H1 (cell line): ENCODE measurements at places on chromosomes 5 and 9. TPM values are rescaled to one million over a fixed set of nuclear protein-coding genes. Genes with fewer than 3 reads are reported as not detected.

Gene PCDHGB1
- 2.8 and 3.9 TPM in 2 replicates for total RNA-seq

Gene PHF19
- total RNA-seq, result 30.2 and 31.8 TPM in 2 replicates

Gene CEL
- 2.5 and 3.4 TPM in 2 replicates for total RNA-seq

Gene PTPA
- 145 and 156 TPM in 2 replicates for total RNA-seq

GRCh38 chr9:37309136-37309535 is 113.4 kb upstream of the GRHPR start:
- no peaks in the 10 kb centered on the region for H3K27me3 ChIP-seq
- no peak for DNase-seq
- no peaks in the 10 kb centered on the region for H3K36me3 ChIP-seq
- no peak overlapping the region for H3K27ac ChIP-seq

- H3K27me3 ChIP-seq, result no peaks in the 10 kb centered on the region
- H3K27ac ChIP-seq, result no peak overlapping the region
- H3K4me3 ChIP-seq, result no peak overlapping the region
- H3K4me1 ChIP-seq, result no peaks in the 10 kb centered on the region
- no peaks in the 10 kb centered on the region for H3K36me3 ChIP-seq
- DNase-seq, result no peak
Measured at GRCh38 chr9:22052376-22052945, 43.4 kb upstream of the CDKN2B start.

GRCh38 chr5:160537116-160537515 is 115.5 kb downstream of the PTTG1 start:
- H3K4me1 ChIP-seq, result 0 out of 2 replicates have a peak, but pooled peaks cover 3% of the 10 kb centered on the region
- DNase-seq, result no peak
- no peak overlapping the region for H3K4me3 ChIP-seq
- H3K27ac ChIP-seq, result no peak overlapping the region
- no peaks in the 10 kb centered on the region for H3K27me3 ChIP-seq
- H3K36me3 ChIP-seq, result no peaks in the 10 kb centered on the region

- no peaks in the 10 kb centered on the region for H3K27me3 ChIP-seq
- no peaks in the 10 kb centered on the region for H3K4me1 ChIP-seq
- DNase-seq, result no peak
- H3K27ac ChIP-seq, result no peak overlapping the region
Measured at GRCh38 chr5:5432020-5432707, 9.7 kb downstream of the ICE1 start.

- H3K27me3 ChIP-seq, result no peaks in the 10 kb centered on the region
- no peak overlapping the region for H3K27ac ChIP-seq
Measured at GRCh38 chr9:83630938-83631457, 8.1 kb downstream of the IDNK start.

DNA sequence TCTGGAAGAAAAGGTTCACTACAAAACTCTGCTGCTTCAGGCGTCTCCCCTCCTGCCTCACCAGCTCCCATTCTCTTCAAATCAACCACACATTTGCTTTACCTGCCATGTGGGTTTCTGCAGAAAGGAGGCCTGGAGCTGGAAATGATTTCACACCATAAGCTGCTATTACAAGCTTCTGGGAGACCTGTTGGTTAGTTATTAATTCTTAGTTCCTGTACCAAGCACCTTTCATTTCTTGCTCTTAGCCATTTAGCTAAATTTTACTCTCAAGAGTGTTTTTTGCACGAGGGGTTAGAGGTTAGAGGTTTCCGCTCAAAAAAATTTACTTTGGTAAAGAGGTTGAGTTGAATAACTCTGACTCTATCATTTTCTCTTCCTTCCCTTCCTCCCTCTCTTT is 70.3 kb downstream of the MAP1B start:
- peaks cover 2% of the 10 kb centered on the region for H3K4me1 ChIP-seq
- H3K36me3 ChIP-seq, result no peaks in the 10 kb centered on the region
- H3K4me3 ChIP-seq, result no peak overlapping the region

DNA sequence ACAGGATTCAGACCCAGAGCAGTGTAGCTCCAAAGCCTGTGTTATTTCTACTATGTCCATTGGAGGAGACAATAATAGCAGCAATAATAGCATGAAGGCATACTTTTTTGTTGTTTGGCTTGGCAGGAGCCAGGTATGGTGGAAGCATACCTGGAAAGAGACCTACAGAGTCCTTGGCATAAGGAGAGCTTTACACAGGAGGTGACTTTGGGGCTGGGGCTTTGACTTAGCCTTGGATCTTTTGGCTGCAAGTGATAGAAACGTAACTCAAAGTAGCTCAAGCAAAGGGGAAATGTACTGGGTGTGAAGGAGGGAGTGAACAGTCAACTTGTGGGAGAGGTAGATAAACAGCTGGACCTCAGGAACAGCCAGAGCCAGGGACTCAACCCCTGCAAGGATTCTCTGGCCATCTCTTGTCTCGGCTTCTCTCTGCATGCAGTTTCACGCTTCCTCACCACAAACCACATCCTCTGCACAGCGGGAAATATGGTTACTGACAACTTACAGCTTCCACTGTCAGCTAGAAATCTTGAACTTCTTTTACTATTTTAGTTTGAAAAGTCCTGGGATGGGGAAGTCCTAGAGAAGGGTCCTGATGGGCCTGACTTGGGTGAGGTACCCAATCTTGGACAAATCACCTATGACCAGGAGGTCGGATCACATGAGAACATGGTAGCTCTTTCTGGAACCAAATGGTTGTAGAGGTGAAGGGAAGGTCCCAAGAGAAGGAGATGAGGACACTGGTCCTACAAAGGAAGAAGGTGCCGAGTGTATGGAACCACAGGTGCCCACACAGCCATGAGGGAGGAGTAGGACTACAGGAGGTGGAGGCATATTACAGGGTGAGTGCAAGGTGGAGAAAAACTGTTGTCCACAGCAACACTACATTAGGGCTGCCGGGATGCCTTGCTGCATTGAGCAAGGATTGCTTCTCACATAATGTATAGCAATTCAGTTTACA is 47.0 kb upstream of the TGFBR1 start:
- no peaks in the 10 kb centered on the region for H3K36me3 ChIP-seq
- H3K27ac ChIP-seq, result no peak overlapping the region
- H3K4me3 ChIP-seq, result no peak overlapping the region

- H3K27me3 ChIP-seq, result no peaks in the 10 kb centered on the region
- H3K27ac ChIP-seq, result no peak overlapping the region
- H3K4me1 ChIP-seq, result peaks cover 2% of the 10 kb centered on the region; the same call in 1 of the 2 replicates
- DNase-seq, result no peak
- H3K4me3 ChIP-seq, result no peak overlapping the region
- H3K36me3 ChIP-seq, result no peaks in the 10 kb centered on the region
Measured at GRCh38 chr9:114472765-114473446, 32.4 kb downstream of the WHRN start.

DNA sequence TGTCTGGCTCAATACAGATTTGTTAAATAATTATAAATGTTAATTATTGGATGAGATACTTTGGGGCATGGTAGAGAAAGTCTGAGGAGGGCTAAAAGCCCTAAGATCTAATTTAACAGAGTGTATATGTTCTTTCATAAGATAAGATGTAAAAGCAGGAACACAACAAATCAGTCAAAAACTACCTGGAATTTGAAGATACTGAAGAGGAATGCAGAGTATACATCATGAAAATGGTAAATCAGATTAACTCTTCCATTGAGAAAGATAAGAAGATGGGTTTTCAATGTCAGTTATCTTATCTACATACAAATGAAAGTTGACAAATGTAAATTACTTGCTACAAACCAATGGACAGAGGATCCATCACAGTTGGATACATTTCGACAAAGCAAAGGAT is 107.3 kb upstream of the NFIB start:
- peaks cover 20% of the 10 kb centered on the region for H3K4me1 ChIP-seq
- no peaks in the 10 kb centered on the region for H3K36me3 ChIP-seq
- no peak overlapping the region for H3K4me3 ChIP-seq
- no peak overlapping the region for H3K27ac ChIP-seq
- no peak for DNase-seq
